ENCODE measurements at places on chromosomes 3 and 15. TPM values are rescaled to one million over a fixed set of nuclear protein-coding genes. Genes with fewer than 3 reads are reported as not detected.

The FBXW12 gene
- not detected for total RNA-seq

The ITIH1 gene
- not detected for total RNA-seq

The GPR27 gene
- total RNA-seq = 3.7 TPM

The CD47 gene
- 228 TPM for total RNA-seq

The EMC7 gene
- total RNA-seq = 66.8 TPM
